ENCODE measurements at places on chromosomes 12 and 14.

- DNase-seq = no peak
These were observed 76.0 kb downstream of the LIN52 start for GRCh38 chr14:74160763-74161162.

- no peak for DNase-seq
These were observed 144.2 kb downstream of the PAWR start for GRCh38 chr12:79546466-79547043.

DNA sequence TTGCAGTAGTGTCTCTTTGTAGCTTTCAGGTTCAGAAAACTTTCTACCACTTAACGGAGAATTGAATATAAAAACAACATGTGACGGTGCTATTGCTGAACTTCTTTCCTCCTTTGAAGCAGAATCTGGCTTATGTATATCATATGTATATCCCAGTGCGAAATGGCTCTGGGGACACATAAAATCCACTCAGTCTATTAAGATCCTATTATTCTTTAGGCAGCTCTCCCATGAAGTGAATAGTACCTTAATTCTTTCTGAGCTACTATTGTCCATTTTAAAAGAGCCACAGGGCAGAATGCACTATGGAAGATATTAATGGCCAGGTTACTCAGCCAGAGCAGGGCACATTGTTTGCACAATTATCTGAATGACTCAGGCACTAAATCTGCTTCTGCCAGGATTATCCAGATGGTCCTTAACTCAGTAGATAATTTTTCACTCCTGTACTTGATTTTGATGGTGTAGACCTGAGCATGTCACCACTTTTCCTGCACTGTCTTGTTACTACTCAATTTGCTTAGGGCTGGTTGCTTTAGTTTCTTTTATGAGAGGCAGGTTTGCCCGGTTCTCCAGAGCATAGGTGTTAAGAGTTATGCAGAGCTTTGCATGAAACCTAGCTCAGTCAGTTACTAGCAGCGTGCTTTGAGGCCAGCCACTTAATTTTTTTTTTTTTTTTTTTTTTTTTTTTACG is 5.5 kb downstream of the CNTN1 start:
- DNase-seq = no peak

DNA sequence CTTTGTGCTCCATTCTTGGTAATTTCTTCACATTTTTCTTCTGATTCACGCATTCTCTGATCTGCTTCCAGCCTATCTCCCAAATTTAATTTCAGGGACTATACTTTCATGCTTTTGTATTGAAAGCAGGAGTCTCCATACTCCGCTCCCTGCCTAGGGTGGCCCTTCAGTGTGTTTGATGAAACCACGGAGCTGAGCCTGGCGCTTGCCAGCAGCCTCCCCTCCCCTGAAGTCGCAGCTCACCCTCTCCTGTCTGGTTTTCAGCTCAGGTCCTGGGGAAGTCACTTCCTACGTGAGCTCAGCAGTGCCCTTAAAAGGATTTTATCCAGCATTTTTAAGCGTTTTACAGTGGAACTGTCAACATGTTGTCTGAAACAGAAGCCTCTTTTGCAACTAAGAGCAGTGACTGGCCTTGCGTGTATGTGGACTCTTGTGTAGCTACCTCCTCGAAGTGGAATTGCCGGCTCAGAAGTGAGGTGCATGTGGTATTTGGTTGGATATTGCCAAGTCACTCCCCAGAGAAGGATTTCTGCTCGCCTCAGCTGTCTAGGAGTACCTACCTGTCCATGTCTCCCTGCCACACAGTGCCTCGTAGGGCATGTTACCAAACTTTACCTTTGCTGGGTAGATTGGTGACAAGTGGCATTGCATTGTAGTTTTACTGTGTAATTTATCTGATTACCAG is 78.5 kb downstream of the TESC start:
- DNase-seq = no peak

- DNase-seq = no peak
These were observed 1196.5 kb downstream of the GALC start for GRCh38 chr14:86796221-86797074.

DNA sequence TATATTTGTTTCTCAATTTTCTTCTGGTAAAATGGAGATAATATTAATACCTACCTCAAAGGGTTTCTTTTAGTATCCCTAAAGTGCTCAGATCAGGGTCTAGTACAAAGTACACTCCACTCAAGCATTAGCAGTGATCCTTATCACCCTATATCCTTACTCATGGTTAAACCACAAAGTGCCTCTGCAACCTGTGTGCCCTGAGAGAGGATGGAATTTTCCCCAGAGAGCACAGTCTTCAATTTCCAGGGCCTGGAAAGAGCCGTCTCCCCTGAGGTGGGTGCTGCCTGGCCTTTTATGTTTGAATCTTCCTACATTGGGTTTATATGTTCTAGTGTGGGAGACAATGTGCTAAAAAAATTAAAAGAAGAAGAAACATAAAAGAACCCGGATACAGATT is 183.1 kb upstream of the FBXO33 start:
- DNase-seq = no peak

DNA sequence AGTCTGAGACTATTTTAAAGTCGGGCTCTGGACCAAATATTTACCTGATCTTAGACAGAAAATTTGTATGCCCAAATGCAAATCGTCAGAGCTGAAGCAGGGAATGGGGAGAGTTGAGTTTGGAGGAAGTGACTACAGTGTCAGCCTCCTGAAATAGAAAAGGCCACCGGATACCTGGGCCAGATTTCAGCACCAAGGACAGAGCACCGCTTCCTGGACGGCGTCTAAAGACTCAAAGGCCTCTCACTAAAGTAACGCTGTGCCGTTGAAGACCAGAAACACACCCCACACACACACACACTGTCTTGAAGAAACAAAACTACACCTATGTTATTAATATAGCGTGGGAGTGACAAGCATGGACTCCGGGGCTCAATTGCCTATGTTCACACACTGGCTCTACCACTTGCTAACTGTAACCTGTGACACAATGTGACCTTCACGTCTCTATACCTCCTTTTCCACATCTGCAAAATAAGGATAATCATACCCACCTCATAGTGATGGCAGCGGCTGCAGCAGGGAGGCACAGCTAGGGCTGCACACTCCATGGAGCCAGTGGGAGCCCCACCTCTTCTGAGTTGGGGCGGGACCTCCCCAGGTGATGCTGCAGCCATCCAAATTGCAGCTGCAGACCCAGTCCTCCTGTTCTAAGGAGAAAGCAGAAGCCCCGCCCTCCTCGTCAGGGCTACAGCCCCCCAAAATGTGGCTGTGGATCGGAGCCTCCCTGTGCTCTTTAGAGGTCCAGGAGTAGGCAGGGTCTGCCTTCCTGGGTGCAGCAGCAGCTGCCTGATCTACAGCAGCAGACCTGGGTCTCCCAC is 35.6 kb downstream of the KRT76 start:
- DNase-seq = peak; percentile 79

- DNase-seq = no peak
These were observed 97.8 kb downstream of the RPS6KA5 start for GRCh38 chr14:90962505-90963109.

GRCh38 chr12:93686572-93687356 is 9.6 kb downstream of the CRADD start:
- DNase-seq = no peak

- DNase-seq = peak; percentile 34
These were observed at the start of gene IKZF4 for GRCh38 chr12:56020423-56021184. IKZF4 (plus strand) TSS chr12:56021043; CDS start chr12:56021494, 451 bp downstream.

DNA sequence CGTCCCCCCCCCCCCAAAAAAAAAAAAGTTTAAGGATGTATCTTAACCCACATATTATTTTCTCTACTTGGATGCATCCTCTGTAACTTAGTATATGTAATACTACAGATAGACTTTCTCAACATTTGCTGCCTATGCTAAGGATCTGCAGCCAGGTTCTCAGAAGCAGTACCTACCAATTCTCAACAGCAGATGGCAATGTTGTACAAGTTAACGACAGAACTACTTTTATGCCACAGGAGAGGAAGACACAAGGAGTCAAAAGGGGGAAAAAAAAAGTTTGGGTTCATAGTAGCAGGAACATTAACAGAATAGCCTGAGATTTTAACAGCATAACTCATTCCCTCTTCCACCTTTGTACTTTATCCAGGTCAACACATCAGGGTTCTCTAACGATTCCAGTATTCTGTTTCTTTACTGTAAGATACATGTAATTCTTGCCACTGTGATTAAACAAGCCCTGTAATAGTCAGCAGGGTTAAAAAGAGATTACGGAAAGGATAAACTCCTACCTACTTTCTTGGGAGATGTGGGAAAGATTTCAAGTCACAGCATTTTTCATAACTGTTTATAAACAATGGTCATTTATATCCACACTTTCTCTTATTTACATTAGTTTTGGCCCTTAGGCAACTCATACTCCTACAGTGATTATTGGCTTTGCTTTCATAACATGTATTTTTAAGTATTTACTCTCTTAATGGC is 5.7 kb upstream of the NEK9 start:
- DNase-seq = peak; percentile 78

DNA sequence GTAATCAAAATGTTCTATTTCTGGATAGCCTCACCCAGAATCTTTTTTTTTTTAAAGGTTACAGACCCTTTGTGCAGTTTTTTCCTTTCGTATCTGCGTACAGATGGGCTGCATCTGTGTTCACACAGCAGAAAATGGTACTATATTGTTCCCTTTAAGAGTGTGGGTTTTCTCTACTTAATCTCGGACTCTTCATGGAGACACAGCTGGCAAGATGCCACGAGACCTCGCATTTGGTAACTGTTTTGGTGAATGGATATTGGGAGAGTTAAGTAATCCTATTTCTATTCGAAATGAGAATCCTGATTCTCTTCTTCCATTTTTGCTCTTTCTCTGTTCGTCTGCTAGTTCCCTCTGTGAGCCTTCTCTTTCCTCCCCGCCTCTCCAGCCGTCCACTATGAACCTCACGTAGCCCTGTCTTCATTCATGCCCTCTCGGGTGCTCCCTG is 85.7 kb downstream of the SAMD4A start:
- no peak for DNase-seq

DNA sequence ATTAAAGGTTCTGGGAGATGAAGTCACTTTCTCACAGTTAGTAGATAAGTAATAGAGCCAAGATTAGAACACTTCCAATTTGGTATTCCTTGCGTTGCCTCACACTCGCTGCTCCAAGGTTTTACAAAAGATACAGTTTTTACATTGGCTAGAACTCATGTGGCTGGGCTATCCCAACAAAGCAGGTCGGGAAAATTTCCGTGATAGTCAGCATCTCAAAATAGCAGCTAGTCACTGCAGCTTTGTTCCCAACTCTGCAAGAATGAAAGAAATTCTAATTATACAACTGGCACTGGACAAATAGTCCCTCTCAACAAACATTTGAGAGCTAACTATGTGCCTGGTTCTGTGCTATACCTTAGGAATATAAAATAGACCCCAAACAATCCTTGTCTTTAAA is 24.6 kb upstream of the PPP1R12A start:
- no peak for DNase-seq

DNA sequence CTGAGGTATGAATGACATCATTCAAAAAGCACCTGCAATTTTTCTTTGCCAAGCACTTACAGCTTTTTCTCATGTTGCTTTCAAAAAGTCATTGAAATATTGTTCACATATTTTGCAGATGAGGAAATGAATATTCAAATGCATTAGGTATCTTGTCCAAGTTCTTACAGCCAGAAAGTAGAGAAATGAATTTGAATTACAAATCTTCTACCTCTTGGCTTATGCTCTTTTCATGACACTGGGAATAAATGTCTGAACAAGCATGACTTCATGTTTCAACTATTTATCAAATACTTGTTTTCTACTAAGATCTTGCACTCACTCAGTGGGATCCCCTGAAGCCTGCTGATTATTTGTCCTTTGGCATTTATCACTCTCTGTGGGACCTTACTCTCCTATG is 267.2 kb upstream of the BTG1 start:
- no peak for DNase-seq

DNA sequence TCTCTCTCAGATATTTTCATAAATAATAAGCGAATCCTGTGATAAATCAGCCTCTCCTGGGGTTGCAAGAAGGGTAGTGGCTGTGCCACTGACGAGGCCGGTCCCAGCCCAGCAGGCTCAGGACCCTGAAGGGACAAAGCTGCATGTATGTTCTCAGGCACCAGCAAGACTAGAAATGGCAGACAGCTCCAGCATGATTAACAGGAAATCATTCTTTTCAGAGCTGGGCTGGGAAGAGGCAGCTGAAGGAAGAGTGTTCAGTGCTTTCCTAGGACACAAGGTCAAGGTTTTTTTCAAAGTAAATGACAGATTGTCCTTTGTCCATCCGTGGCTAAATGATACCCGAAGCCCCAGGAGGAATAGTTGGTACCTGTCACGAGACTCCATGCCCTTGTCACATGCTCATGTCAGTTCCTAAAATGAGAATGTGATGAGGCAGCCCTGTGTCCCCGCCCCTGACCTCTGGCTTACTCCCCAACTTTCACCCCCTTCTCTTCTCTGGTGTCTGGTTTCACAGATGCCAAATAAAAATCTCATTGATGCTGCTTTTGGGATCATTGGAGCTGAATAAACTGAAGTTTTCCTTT is 65.1 kb downstream of the PPP1R36 start:
- no peak for DNase-seq

DNA sequence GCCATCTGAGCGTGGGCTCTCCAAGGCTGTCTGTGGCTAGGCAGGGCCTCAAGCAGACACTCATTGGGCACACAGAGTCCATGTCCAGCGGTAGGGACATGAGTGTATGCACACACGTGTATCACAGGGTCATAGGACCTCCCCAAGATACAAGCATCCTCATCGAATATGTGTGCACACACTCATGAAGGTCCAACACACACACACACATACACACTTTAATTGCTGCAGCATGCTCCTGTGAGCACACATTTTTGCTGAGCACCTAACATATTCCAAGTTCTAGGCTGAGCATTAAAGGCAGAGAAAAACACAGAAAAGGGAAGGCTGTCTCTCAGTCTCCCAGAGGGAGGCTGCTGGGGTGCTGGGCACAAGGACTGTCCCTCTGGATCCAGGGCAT is 59.3 kb upstream of the TBX3 start:
- DNase-seq = no peak

DNA sequence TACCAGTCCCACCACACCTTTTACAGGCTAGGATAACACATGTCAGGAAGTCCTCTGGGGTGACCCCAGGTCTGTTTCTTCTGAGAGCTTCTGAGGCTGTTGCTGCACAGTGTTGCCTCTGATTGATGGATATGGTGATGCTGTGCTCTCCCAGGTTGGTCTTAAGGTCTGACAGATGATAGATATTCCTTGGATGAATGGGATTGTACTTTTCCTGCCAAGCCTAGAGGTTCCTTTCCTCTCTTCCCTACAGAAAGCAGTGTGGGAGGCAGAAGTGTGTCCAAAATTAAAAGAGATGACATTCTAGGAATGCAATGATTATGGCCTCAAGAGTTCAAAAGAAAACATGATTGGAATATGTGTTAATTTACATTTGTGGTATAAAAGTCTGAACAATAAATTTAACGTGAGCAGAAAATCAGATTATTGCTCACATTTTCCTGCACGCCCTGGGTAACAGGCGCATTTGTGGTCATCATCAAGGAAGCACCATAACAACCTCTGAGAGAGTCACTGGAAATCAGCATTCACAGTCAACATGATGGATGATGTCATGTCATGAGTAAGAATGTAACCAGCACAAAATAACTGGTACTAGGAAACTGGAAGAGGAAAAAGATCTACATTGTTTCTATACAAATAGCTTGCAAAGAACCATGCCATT is 73.7 kb downstream of the BBS10 start:
- no peak for DNase-seq

GRCh38 chr14:73746520-73747378 is 32.6 kb upstream of the PNMA1 start:
- DNase-seq = no peak
